ENCODE measurements at places on chromosomes 16 and 17. TPM values are rescaled to one million over a fixed set of nuclear protein-coding genes. Genes with fewer than 3 reads are reported as not detected.

DNA sequence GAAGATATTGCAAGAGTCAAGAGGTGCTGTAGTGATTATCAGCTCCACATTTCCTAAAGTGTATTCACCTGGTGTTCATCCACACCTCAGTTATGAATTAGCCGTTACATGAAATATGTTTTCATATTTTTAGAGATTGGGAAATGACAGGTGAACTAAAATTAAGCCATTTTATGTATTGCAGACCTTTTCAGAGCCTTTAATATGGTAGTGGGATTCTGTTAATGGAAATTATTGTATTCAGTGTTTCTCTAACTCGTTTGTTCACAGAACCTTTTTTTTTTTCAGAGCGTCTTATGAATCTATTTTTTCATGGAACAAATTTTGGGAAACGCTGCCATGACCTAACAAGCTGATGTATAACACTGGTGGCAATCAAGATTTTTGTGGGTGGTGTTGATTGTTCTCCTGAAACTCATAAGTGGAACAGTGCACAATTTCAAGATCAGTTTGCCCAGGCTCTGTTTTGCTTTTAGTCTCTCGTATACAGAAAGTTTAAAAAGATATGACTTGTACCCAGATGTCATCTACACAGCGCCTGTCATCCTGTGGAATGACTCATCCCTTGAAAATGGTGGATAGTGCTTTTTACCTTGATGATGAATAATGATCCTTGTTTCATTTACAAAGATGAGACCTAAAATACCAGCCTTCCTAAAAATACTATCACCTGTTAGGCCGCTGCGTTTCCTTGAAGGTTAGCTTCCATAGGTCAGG lies 88.8 kb downstream of the ARHGAP44 start:
- DNase-seq: no peak

GRCh38 chr16:67246081-67246755 lies 1.1 kb downstream of the FHOD1 start:
- no peak for DNase-seq

The MPP2 gene
- 3.0 TPM for total RNA-seq

The DYNLRB2 gene
- not detected for total RNA-seq

All from kidney epithelial cell (primary cell).